Substantia nigra (tissue), 51 donors: ENCODE measurements at places on chromosomes 16 and 17.

- DNase-seq: no peak
Observed at GRCh38 chr16:85329059-85329812, 217.0 kb upstream of the CIBAR2 start.

GRCh38 chr16:46896314-46896968 lies 12.3 kb downstream of the GPT2 start:
- no peak for DNase-seq

- DNase-seq: no peak
Observed at GRCh38 chr16:37511-37910, 15.9 kb downstream of the POLR3K start.

GRCh38 chr17:55350825-55351205 lies 70.8 kb downstream of the MMD start:
- no peak for DNase-seq

DNA sequence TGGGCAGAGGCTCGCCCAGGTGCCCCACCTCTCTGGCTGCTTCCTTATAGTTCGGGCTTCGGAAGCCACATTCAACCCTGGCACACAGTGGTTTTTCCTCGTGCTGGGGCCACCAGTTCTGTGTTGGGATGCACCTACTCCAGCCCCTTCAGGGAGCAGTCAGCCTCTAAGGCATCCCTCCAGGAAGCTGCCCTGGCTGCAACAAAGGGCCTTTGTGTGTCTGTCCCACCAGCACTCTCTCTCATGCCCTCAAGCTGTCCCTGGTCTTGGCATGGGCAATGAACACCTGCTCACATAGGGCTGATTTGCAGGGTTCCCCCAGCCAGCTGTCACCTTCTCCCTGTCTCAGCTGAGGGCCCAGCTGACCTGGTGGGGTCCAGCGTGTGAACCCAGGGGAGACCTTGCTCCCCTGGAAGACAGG lies 754 bp upstream of the NOXO1 start:
- DNase-seq: no peak

- DNase-seq: no peak
Observed at GRCh38 chr17:81638683-81639082, 1.7 kb downstream of the TSPAN10 start.

DNA sequence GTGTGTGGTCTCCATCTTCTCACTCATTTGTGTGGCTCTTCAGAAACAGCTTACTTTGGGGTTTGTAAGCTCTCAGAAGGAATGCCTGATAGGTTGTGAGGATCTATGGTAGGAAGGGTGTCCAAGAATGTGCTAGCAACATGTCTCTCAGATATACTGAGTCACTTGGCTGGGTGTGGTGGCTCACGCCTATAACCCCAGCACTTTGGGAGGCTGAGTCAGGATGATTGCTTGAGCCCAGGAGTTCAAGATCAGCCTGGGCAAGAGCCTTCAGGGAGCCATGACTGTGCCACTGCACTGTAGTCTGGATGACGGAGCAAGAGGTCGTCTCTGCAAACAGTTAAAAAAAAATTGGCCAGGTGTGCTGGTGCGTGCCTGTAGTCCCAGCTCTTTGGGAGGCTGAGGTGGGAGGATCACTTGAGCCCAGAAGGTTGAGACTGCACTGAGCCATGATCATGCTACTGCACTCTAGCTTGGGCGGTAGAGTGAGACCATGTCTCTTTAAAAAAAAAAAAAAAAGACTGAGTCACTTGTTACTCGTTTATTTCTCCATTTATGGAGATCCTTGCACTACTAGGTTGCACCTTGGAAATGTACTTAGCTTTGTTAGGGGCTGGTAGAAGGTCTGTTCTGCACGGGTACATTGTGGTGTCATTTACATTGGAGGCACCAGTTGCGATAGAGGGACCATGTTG lies 232.0 kb downstream of the SNX29 start:
- no peak for DNase-seq

DNA sequence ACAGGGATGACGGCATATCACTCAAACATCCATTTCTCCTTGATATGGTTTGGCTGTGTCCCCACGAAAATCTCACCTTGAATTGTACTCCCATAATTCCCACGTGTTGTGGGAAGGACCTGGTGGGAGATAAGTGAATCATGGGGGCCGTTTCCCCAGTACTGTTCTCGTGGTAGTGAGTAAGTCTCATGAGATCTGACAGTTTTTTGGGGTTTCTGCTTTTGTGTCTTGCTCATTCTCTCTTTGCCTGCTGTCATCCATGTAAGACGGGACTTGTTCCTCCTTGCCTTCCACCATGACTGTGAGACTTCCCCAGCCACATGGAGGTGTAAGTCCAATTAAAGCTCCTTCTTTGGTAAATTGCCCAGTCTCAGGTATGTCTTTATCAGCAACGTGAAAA lies 30.3 kb downstream of the TRAP1 start:
- DNase-seq: no peak

- DNase-seq: no peak
Observed at GRCh38 chr17:27579897-27580321, 51.1 kb upstream of the LGALS9 start.
